GM23248 (cell line): ENCODE measurements at places on chromosomes 2 and 18. TPM values are rescaled to one million over a fixed set of nuclear protein-coding genes. Genes with fewer than 3 reads are reported as not detected.

Gene LAMA1
- total RNA-seq: 5.4 and 6.2 TPM in 2 replicates

Gene PECR
- total RNA-seq: 2.0 and 8.2 TPM in 2 replicates

Gene TEX44
- total RNA-seq: not detected in 2 replicates

Gene C1D
- total RNA-seq: 48.3 and 65.3 TPM in 2 replicates

Gene CRYGD
- total RNA-seq: not detected in 2 replicates

Gene GREB1L
- total RNA-seq: 3.0 and 3.3 TPM in 2 replicates

Gene PLCD4
- total RNA-seq: 0.51 and 1.3 TPM in 2 replicates

Gene TRIM43
- not detected in 2 replicates for total RNA-seq

Gene TUBA3D
- total RNA-seq: not detected in 2 replicates

Gene HOXD3
- total RNA-seq: 3.2 and 5.2 TPM in 2 replicates

Gene SLC40A1
- total RNA-seq: 0.25 TPM in 1 of 2 replicates, not detected in the other

Gene FMNL2
- total RNA-seq: 18.6 and 19.6 TPM in 2 replicates
